Endothelial cell (in vitro differentiated cells): ENCODE measurements at places on chromosomes 6 and 20. TPM values are rescaled to one million over a fixed set of nuclear protein-coding genes. Genes with fewer than 3 reads are reported as not detected.
A peak's percentile ranks its signal among the peaks of the same experiment; 100 is the strongest.

GRCh38 chr6:25596928-25597818 is 54.8 kb upstream of the SCGN start:
- no peak overlapping the region for H3K27ac ChIP-seq
- peaks cover 5% of the 10 kb centered on the region for H3K36me3 ChIP-seq
- peak overlapping the region; percentile 16 for H3K4me3 ChIP-seq

- H3K4me1 ChIP-seq, result peaks cover 10% of the 10 kb centered on the region
- H3K27me3 ChIP-seq, result peaks cover 3% of the 10 kb centered on the region
- H3K27ac ChIP-seq, result no peak overlapping the region
- no peak overlapping the region for H3K4me3 ChIP-seq
- no peaks in the 10 kb centered on the region for H3K36me3 ChIP-seq
Observed at GRCh38 chr6:2103765-2104523, 141.5 kb downstream of the GMDS start.

DNA sequence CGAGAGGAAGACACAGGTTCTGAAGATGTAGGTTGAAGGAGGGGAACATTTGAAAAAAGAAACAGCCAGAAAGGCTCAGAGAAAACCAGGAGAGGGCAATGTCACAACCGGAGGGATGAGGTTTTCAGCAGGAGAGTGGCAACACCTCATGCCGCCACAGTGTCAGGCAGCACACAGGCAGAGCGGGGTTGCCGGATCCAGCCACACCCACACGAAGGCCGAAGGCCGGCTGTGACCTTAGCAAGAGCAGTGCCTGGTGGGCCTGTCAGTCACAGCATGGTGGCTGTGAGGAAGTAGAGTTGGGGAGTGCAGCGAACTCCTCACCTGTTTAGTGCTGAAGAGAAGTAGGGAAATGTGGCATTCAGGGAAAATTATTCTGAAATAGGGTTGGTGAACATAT is 14.0 kb downstream of the HDDC2 start:
- DNase-seq, result no peak
- H3K4me1 ChIP-seq, result peaks cover 11% of the 10 kb centered on the region
- no peak overlapping the region for H3K27ac ChIP-seq

DNA sequence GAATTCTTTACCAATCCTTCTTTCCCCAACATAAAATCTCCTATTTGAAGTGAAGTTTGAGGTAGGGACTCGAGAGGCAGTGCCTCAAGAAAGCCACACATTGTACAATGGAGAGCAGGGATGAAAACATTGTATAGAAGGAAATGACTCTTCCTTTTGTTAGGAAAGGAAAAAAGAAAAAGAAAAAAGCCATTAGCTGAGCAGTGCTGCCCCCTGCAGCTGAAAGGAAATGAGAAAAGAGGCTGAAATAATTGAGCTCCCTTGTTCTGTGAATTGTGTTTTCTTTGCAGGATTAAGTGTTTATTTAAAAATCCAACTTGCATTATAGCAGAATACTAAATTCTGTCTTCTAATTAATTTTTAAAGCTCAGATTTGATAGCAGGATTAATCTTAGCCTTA is 162.9 kb upstream of the SASH1 start:
- H3K4me1 ChIP-seq, result peaks cover 17% of the 10 kb centered on the region
- no peak overlapping the region for H3K4me3 ChIP-seq
- DNase-seq, result peak; percentile 55
- peak overlapping the region; percentile 48 for H3K27ac ChIP-seq

CRYBG1 gene
- 0.08 TPM for total RNA-seq

TRIM40 gene
- total RNA-seq, result not detected

THBS2 gene
- 0.23 TPM for total RNA-seq

CST9 gene
- total RNA-seq, result not detected

DNA sequence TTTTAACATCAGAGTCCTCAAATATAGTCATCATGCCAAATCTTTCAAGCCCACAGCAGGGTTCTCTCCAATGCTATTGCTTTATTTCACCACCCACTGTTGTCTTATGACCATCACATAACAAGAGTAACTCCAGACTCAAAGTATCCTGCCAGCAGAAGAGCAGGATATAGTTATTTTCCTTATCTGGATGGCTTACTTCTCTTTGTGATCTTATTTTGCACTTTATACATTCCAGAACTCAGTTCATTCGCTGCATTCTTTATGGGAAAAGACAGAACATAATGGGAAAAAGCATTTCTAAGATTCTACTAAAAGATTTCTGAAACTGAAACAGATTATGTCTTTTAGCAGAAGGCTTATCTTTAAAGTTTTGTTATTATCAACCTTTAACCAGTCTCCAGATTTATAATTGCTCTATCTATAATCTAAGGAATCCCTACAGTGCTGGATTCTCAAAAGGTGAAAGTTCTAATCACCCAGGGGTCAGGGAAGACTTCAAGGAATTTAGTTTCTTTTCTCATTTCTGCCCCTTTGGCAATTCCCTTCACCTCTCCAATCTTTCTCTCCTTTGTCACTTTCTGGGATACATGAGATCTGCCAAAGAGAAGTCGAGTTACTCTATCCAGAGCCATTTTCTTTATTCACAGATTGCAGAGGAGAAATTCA is 190.4 kb downstream of the TPBG start:
- peaks cover 2% of the 10 kb centered on the region for H3K4me1 ChIP-seq
- H3K27me3 ChIP-seq, result no peaks in the 10 kb centered on the region
- no peak for DNase-seq
- H3K27ac ChIP-seq, result no peak overlapping the region
- H3K36me3 ChIP-seq, result no peaks in the 10 kb centered on the region

DNA sequence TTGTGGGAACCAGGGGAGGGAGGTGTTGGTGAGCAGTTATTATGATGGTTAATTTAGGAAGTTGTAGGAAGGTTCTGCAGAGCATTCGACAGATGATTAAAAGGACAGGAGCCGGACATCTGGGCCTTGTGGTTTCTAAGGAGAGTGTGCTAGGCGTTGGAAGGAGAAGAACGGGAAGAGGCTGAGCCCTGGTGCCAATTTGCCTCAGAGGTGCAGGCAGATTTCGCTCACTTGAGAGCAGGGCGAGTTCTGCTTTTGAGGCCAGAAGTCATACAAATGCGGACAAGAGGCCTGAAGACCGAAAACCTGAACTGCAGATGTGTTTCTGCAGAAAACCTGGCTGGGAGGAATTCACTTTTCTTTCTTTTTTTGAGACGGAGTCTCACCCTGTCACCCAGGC is 30.5 kb upstream of the RPS6KA2 start:
- no peak for DNase-seq
- peaks cover 9% of the 10 kb centered on the region for H3K4me1 ChIP-seq
- H3K27me3 ChIP-seq, result peaks cover 8% of the 10 kb centered on the region
- no peak overlapping the region for H3K4me3 ChIP-seq
